ENCODE measurements at places on chromosomes 2 and 18.

DNA sequence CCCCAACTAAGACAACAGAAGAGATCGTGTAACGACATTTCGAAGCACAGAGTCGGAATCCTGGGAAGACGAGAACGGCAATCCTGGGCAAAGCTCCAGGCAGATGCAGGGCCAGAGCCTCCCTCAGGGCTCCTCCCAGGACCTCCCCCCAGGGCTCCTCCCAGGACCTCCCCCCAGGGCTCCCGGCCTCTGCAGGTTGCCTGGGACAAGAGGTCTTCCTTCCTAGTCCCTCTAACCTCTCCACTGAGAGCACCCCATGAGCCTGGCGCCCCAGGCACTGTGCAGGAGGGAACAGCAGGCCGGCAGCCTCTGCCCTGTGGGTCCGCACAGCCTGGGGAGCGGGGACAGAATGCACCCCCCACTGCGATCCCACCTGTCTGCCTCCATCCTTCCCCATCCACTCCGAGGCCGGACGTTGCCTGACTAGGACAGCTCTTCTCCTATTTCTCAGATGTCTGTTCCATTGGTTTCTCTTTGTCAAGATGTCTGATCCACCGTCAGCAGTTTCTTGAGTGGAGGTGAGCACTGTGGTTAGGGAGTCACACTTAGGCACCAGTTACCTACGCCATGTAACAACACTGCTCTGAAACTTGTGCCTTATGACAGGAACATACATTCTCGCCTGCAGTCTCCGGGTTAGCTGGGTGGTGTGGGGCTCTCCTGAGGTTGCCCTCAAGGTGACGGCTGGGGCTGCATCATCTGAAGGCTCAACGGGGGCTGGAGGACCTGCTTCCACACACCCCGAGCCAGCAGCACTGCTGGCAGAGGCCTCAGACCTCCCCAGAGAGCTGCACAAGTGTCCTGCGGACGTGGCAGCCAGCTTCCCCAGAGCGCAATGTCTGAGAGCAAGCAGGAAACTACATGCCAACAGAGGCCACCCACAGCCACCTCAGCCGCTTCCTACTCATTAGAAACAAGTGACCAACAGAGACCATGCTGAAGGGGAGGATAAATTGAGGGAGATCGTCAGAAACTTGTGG, 28.9 kb downstream of the ADI1 start:
- DNase-seq: no peak

DNA sequence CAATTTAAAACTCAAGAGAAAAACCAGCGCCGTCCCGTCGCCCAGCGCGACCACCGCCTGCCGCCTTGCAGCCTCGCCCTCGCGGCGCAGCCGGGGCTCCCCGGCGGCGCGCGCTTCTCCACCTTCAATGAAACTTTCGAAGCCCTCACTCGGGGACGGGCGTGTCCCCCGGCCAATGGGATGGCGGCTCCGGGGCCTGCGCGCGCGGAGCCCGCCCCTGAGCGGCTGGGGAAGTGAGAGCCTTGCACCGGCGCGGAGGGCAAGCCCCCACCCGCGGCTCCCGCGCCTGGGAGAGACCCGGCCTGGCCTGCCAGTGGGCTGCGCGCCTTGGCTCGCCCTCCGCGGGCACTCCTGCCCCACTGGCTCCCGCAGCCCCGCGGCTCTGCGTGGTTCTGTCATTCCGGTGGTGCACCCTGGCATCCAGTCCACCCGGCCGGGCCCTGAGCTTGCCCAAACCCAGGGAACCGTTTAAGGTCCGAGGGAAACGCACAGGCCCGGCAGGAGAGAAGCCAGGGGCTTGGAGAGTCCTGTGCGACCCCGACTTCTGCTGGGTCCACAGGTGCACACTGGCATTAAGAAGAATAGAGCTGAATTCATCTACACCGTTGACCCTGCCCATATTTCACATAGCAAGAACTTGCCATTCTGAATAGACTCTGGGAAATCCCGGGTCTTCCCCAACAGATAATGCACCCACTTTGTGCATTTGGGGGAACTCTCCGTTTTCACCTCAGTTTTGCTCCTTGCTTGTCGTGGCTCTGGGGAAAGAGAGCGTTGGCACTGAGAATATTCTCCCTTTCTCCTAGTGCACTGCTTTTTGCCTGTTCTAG, at the start of gene PIEZO2:
Gene PIEZO2 (minus strand): TSS at position 129 of the 830 bp plus-strand sequence. CDS start 981 bp downstream, outside the sequence.
- no peak for DNase-seq

GRCh38 chr2:131042148-131042775, 51.0 kb downstream of the FAM168B start:
- DNase-seq: no peak

- no peak for DNase-seq
These were observed 186.6 kb downstream of the GBX2 start for GRCh38 chr2:235981631-235982030.

GRCh38 chr2:74532222-74532621, 2.5 kb downstream of the HTRA2 start:
- no peak for DNase-seq

DNA sequence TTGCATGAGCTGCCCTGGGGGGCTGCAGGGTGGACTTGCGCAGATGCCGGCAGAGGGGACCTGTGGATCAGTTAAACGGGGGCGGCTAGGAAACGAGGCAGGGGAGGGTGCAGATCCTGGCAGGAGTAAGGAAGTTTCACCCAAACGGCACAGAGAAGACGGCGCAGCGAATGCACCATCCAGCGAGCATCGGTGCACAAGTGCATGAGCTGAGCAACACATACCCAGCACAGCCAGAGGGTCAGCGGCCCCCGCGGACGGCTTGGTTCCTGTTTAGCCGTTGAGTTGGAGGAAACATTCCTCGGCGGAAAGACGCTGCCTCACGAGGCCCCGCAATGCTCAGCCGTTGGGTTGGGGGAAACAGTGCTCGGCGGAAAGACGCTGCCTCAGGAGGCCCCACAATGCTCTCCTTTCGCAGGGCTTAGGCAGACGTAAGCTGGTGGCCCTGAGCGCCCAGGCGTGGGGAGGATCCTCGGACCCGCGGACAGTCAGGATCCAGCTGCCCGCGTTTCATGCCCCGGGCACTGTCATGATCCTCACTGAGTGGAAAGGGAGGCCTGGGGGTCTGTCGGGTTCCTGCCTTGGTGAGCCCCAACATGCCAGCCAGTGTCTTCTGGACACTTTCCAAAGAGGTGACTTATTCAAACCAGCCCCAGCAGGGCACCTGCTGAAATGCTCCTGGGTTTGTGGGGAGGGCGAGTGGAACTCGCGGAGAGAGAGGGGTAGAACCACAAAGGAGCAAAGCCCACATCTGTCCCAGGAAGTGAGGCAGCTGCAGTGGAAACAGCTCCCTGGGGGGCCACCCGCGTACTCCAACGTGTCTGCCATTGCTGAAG, 86.3 kb downstream of the NDUFA10 start:
- no peak for DNase-seq

DNA sequence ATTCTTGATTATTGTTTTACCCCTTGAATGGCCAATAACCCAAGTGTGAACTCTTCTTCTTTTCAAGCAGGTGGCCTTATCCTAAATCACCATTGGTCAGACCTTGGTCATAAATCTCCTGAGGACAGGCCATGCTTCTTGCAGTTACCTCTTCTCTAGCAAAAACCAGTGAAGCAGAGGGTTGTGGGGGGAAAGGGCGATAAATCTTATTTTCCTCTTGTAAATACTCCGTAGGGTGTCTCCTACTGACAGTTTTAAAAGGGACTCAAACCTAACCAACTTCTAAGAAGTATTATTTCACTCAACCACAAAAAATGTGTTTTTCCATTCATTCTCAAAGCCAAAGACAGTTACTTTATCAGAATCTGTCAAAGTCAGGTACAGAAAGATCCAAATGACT, 168.1 kb upstream of the RMP24 start:
- no peak for DNase-seq

DNA sequence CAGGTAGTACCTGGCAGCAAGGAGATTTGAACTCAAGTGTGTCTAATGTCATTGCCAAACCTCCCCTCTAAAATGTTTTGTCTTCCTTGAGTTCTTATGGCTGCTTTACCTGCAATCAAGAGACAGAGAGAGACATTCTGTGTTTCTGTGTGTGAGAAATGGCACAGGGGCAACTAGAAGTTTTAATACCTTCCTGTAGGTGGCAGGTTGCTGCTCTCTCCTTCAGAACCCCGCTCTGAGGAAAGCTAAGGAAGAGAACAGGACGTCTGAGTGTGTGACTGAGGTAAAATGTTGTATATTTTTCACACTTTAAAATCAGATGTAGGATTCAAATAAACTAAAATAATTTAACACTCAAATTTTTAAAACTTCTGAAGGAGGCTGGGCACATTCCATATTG, 19.2 kb downstream of the DTNA start:
- DNase-seq: no peak

GRCh38 chr18:61666876-61667590, 225.8 kb downstream of the RNF152 start:
- no peak for DNase-seq

DNA sequence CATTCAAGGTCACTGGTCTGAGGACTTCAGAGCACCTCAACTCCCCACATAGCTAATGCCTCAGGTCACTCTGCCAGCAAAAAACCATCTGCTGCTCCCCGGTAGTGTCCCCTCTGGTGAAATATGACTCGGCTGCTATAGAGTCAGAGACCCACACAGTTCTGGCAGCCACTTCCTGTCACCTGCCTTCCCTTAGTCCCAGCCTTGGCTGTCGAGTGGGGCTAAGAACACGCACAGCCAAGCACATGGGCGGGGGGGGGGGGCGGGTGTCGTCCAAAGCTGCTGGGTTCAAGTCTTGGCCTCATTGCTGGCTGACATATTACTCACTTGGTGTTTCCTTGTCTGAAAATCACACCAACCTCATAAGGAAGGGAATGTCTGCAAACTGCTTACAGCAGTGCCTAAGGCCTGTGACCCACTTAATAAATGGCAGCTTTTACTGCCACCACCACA, 37.5 kb downstream of the POLR1A start:
- DNase-seq: no peak

GRCh38 chr2:36549165-36549574, 48.8 kb downstream of the FEZ2 start:
- no peak for DNase-seq

- DNase-seq: no peak
These were observed 1.3 kb upstream of the CYP26B1 start for GRCh38 chr2:72148837-72149555.

DNA sequence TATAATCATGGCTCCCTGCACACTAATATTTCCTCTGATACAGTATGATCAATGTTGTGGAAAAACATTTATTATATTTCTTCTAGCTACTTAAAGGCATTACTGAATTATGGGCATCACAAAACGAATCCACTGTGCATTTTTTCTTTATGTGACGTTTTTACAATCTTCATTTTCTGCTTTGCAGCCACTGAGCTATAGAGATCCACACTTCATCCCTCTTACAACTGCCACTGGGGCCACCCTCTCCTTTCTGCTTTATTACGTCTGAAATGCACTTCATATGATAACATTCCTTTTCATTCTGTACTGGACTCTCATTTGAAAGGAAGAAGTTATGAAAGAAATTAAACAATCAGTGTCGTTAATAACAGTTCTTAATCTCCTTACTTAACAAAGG, 394.5 kb upstream of the HNRNPA3 start:
- no peak for DNase-seq

- DNase-seq: no peak
These were observed 52.4 kb downstream of the EPC2 start for GRCh38 chr2:148696985-148697384.

- DNase-seq: no peak
These were observed 72.1 kb downstream of the KLHL29 start for GRCh38 chr2:23456881-23457760.

GRCh38 chr2:128573116-128573515, 254.4 kb upstream of the HS6ST1 start:
- no peak for DNase-seq

GRCh38 chr2:100236166-100236565, 86.1 kb downstream of the LONRF2 start:
- DNase-seq: no peak

- DNase-seq: no peak
These were observed 105.5 kb upstream of the RNF152 start for GRCh38 chr18:61998335-61998734.

- no peak for DNase-seq
These were observed 115.5 kb upstream of the GLI2 start for GRCh38 chr2:120620025-120620793.

GRCh38 chr2:60439219-60439974, 114.1 kb downstream of the BCL11A start:
- no peak for DNase-seq

GRCh38 chr2:172555272-172555521, 693 bp upstream of the PDK1 start:
- DNase-seq: no peak

- DNase-seq: no peak
These were observed 2.0 kb downstream of the XPO1 start for GRCh38 chr2:61536180-61536571.

DNA sequence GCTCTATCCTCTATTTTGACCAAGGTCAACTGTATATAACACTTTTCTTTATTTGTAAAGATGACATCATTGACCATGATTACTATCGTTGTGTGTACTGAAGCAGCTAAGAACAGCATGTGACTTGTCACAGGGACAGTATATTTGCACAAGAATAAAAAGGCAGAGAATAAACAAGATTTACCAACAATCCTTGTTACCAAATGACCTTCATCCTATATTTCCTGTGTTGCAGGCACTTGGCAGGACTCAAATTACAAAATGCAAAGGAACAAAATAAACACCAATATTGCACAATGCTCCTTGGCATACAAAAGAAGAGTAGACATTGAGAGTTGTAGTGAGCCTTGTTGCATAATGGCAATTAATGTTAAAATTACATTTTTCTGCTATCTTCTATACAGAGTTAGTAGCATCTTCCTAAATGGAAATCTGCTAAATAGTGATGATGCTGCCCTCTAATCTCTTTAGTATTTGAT, 61.8 kb downstream of the RFTN2 start:
- DNase-seq: no peak

- DNase-seq: no peak
These were observed 287.6 kb upstream of the ZNF521 start for GRCh38 chr18:25639596-25639995.

GRCh38 chr2:150449856-150450255, 37.6 kb downstream of the RND3 start:
- DNase-seq: no peak

GRCh38 chr2:162342841-162343240, 1.1 kb upstream of the GCA start:
- no peak for DNase-seq

- DNase-seq: no peak
These were observed 338.0 kb upstream of the GYPC start for GRCh38 chr2:126317790-126318431.

DNA sequence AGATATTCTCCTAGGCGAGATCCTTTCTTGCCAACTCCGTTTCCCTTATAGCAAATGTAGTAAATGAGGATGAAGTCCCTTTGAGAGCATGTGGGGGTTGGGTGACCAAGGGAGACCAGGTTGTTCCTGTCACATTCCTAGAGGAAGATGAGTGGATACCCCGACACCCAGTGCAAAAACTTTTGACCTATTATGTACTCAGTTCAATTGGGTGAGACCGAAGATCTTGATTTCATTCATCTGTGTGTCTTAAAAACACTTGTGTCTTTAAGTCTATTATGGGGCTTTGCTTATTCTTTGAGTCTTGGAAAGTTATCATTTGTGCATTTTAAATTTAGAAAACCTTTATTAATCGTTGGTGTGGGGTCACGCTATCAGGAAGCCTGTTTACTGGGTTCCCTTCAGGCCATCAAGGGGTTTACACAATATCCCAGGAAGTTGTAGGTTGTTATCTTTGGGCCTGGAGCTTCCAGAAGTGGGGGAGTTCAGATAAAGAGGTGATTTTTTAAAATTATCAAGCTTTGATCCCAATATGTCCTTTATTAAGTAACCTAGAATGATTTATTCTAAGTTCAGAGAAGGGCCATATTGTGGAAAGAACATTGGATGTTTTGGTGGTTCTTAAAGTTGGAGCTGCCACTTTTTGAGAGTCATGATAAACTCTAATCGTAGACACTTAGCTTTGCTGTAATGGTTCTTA, 2.8 kb downstream of the RHOB start:
- DNase-seq: no peak

- DNase-seq: no peak
These were observed 265.7 kb upstream of the ZC3H15 start for GRCh38 chr2:186220409-186220808.
